Stimulated activated CD8-positive, alpha-beta memory T cell treated with anti-CD3 and anti-CD28 coated beads, Interleukin-15, amount 100 ng/mL, for 4 hours (primary cell): ENCODE measurements at places on chromosomes 2 and 18.

DNA sequence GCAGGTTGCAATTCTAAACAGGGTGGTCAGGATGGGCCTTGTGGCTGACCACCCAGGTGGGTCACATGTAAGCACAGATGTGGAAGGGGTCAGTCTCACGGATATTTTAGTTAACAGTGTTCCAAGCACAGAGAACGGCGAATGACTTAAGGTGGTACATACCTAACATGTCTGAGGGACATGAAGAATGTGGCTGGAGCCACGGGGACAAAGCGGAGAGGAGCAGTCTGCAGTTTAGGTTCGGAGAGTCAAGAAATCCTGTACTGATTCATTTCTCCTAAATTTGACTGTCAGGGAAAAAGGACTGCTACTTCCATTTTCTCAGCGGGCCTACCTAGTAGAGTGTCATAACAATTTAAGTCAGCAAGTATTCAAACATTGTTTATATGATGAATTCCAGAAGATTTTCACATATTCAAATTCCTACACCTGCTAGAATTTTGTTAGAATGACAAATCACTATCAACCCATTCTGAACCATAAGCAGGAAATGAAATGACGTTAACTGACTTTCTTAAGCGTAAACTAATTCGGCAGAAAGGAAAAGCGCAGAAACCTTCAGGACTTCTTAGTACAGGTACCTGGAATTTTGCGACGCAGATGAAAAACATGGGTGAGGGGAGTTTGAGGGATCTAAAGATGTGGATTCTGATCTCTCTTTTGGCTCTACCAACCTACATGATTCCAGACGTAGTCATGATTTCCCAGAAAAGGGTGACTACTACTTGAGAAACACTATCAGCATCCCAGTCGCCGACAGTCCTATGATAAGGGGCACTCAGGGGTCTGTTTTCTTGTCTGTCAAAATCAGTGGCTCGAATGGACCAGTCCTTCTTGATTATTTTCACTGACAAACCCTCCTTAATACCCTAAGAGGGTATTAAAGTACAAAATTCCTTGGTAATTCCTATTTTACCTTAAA lies 41.3 kb downstream of the PTPN2 start:
- DNase-seq: no peak

- no peak for DNase-seq
These were observed 1022.5 kb upstream of the CHAC2 start for GRCh38 chr2:52745144-52745543.

DNA sequence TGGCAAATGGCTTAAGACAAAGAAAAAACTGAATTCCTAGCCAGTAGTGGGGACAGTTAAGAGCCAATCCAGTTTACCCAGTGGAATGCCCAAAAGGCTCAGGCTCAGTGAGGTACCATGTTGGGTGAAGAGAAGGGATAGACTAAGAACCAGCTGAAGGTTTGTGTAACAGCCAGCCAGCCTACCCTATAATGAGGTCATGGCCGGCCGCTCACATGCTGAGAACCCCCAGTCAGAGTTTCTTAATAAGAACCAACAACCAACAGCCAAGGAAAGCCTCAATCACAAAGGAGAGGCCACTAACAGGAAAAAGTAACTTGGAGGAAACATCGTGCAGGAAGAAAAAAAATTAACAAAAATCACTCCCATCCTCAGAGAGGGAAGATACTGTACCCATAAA lies 25.4 kb upstream of the DUSP2 start:
- no peak for DNase-seq

DNA sequence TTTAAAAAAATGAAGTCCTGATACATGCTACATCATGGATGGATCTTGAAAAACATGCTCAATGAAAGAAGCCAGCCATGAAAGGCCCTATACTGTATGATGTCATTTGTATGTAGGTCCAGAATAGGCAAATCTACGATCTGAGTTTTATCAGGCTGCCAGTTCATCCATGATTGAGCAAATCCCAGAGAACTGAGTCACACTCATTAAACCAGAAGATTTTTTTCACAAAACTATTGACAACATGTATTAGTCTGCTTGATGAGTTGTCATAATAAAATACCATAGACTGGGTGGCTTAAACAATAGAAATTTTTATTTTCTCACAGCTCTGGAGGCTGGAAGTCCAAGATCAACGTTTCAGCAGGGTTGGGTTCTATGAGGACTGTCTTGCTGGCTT lies 130.7 kb downstream of the MREG start:
- no peak for DNase-seq

GRCh38 chr2:23904692-23905091 lies 22.2 kb downstream of the ATAD2B start:
- DNase-seq: no peak

DNA sequence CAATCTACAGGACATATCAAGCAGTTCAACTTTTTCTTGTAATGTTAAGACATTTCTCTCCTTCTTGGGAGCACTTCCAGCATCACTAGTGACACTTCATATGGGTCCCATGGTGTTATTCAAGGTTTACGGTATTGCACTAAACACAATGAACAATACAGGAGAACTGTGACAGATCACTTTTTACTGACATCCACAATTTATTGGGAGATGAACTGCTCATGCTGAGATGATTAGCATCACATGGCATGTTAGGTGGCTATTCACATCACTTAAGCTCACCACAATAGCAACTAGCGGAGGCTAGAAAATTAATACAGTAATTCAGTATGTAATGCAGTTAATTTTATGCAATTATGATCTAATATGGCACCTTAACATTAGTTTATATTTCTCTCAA lies 264.4 kb downstream of the ERBB4 start:
- no peak for DNase-seq

GRCh38 chr18:48975120-48975816 lies 24.5 kb upstream of the SMAD7 start:
- DNase-seq: no peak

DNA sequence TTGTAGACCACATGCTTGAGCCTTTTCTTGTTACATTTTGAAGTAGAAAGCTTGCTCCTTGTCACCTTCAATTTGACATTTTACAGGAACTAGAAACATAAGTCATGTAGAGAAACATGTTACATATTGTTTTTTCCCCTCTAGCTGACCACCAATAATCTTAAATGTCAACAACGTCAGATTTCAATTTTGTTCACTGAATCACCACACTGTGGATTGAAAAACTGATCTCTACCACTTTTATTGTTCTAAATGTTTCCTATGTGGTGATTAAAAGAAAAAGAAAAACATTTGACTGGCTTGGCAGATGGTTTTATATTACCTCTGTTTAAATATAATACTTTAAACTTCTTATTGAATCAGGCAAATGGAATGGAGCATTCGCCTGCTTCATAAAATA lies 87.7 kb downstream of the DSEL start:
- DNase-seq: no peak

- peak; percentile 26 for DNase-seq
These were observed at the start of gene CD302 for GRCh38 chr2:159797543-159798375. CD302 (minus strand) TSS chr2:159798208; CDS start chr2:159798198, 10 bp downstream.

DNA sequence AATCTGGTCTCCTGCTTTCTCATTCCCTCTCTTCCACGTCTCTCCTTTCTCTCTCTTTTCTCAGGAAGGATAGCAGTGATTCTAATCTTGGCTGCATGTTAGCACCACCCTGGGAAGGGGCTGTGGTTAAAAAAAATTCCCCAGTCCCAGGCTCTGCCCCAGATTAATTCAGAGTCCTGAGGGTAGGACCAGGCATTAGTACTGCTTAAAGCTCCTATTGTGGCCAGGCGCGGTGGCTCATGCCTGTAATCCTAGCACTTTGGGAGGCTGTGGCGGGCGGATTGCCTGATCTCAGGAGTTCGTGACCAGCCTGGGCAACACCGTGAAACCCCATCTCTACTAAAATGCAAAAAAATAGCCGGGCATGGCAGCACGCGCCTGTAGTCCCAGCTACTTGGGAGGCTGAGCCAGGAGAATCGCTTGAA lies 35.4 kb upstream of the EML4 start:
- no peak for DNase-seq

- no peak for DNase-seq
These were observed 109.9 kb downstream of the PTPRM start for GRCh38 chr18:7677001-7677400.

DNA sequence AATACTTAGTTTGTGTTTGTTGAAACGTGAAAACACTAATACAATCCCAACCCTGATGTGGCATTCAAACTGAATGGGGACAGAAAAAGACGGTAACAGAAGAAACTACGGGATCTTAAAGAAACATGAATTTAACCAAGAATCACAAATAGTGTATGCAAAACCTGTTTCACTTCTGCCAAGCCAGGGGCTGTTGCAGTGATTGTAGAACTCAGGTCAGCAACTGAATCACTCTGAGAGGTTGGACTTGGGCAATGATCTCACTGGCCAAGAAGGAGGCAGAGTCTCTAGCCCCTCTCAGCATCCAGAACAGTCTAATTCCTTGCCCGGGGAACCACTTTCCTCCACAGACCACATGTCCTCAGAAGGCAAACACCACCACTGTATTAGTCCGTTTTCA lies 54.9 kb upstream of the CRIM1 start:
- DNase-seq: no peak

- no peak for DNase-seq
These were observed 25.7 kb downstream of the TUBB6 start for GRCh38 chr18:12333506-12334290.

DNA sequence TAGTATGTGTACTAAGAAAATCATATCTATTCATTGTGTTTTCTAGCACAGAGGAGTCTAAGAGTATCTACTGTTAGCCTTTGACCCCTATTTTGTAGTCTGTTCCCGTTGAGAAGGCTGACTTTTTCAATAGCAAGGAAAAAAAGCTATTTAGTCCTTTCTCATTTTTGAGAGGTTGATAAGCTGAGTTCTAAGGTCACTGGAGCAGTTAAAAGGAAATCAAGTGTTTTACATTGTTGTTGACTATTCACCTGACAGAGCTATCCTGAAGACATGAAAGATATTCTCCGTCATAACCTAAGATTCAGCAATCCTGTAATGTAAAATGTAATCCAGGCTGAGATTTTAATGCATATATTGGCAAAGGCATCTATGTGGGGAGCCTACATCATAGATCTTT lies 280.3 kb upstream of the NRP2 start:
- DNase-seq: no peak

DNA sequence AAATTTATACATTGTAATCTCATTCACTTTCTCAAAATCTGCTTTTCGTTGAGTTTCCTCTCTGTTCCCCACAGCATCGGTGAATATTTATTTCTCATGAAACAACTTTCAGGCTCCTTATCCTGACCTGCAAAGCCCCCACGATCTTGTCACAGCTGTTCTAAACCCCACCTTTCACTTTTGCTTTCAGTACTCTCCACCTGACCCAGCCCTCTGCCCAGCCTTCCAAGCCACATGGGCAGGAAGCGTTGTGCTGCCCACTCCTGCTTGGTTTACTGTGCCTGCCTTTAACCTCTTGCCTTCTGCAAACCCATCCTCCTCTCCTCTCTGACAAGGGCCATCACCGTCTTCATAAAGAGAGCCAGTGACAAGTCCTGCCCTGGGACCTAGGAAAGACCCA lies 262.5 kb downstream of the GALR1 start:
- DNase-seq: no peak

- no peak for DNase-seq
These were observed 17.1 kb upstream of the NT5DC4 start for GRCh38 chr2:112703684-112704083.
